D721Med (cell line): ENCODE measurements at places on chromosomes 1 and 21.

- DNase-seq = no peak
Measured at GRCh38 chr1:111733183-111733991, 5.8 kb downstream of the INKA2 start.

GRCh38 chr1:221809091-221810029 is 67.5 kb upstream of the DUSP10 start:
- no peak for DNase-seq

DNA sequence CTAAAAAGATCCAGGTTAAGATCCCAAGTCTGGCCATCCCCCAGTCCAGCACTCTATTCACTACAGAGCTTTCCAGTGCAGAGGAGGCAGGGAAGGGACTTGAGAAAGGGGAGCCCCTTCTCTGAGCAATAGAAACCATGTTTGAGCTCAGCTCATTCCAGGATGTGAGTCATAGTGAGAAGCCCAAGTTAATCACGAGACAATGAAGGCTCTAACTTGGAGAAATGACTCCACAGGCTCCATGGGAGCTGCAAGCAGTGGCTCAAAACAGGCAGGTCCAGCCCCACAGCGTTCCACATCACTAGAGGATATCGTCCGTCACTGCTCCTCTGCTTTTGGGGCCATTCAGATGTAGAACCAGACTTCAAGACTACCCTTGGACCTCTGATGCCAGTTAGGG is 59.1 kb downstream of the CAMK2N1 start:
- DNase-seq = no peak

DNA sequence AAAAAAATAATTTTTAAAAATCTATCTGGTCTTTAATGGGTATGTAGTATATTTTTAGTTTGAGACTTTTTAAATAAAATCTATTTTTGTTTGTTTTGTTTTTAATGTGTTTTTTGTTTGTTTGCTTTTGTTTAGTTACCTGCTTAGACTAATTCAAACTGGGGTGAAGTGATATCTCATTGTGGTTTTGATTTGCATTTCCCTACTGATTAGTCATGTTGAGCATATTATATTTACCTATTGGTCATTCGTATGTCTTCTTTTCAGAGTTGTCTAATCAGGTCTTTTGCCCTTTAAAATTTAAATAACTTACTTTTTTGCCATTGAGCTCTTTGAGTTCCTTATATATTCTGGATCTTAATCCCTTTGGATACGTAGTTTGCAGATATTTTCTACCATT is 20.3 kb downstream of the CD1B start:
- no peak for DNase-seq

- no peak for DNase-seq
Measured at GRCh38 chr1:211695135-211695816, 19.9 kb upstream of the NEK2 start.

DNA sequence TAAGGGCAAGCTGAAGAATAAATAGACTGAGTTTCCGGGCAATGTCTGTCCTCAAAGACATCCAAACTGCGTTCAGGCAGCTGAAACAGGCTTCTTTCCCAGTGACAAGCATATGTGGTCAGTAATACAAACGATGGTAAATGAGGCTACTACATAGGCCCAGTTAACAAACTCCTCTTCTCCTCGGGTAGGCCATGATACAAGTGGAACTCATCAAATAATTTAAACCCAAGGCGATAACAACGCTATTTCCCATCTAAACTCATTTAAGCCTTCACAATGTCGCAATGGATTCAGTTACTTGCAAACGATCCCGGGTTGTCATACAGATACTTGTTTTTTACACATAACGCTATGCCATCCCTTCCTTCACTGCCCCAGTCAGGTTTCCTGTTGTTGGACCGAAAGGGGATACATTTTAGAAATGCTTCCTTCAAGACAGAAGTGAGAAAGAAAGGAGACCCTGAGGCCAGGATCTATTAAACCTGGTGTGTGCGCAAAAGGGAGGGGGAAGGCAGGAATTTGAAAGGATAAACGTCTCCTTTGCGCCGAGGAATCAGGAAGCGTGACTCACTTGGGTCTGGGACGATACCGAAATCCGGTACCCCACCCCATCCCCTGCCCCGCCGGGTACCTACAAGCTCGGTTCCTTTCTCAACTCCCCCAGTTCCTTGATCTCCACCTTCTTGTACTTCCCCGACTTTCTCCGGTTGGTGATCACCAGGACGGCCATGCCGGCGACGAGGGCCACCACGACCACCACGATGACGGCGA is 1.3 kb downstream of the TACSTD2 start:
- DNase-seq = no peak

GRCh38 chr1:66339944-66340343 is 194.0 kb upstream of the SGIP1 start:
- no peak for DNase-seq

DNA sequence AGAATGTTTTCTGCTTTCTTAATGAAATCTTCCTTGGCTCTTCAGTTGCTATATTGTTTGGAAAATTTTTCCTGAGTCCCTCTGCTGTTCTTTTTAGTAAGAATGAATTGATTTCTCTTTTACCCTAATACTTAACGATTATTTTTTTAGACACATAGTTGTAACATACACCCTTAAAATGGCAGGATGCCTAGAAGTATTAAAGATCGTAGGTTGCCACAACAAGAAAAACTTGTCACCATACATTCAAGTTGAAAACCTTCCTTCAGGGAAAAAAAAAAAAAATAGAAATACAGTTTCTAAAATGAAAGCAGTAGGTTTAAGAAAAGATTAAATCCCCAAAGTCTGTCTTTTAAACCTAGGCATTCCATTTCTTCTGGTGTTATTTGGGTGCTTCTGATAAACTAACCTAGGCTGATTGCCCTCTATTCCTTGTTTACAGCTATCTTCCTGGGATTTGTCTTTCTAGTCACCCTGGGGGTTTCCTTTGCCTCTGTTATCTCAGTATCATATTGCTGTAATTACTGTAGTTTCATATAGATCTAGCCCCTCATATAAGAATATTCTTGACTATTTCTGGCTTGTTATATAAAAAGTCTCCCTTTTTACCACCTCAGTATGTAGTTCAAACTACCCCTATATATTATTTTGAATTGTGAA is 16.8 kb downstream of the SUCO start:
- no peak for DNase-seq

- peak; percentile 81 for DNase-seq
Measured at GRCh38 chr1:112722601-112723510, 7.7 kb upstream of the PPM1J start.

DNA sequence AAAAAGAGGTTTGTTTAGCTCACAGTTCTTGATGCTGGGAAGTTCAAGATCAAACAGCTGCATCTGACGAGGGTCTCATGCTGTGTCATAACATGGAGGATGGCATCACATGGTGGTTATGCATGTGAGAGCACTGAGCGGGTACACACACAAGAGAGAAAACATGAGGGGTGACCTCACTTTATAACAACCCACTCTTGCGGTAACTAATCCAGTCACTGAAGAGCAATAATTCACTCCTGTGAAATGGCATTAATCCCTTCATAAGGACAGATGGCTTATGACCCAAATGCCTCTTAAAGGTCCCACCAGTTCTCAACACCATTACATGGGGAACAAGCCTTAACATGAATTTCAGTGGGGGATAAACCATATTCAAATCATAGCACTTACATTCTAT is 23.2 kb upstream of the CHIT1 start:
- DNase-seq = no peak

GRCh38 chr1:165397944-165398343 is 41.4 kb upstream of the LMX1A start:
- DNase-seq = no peak

- no peak for DNase-seq
Measured at GRCh38 chr1:228125185-228125584, 14.9 kb upstream of the GUK1 start.

- no peak for DNase-seq
Measured at GRCh38 chr21:45818904-45819285, 162.7 kb upstream of the COL6A1 start.

DNA sequence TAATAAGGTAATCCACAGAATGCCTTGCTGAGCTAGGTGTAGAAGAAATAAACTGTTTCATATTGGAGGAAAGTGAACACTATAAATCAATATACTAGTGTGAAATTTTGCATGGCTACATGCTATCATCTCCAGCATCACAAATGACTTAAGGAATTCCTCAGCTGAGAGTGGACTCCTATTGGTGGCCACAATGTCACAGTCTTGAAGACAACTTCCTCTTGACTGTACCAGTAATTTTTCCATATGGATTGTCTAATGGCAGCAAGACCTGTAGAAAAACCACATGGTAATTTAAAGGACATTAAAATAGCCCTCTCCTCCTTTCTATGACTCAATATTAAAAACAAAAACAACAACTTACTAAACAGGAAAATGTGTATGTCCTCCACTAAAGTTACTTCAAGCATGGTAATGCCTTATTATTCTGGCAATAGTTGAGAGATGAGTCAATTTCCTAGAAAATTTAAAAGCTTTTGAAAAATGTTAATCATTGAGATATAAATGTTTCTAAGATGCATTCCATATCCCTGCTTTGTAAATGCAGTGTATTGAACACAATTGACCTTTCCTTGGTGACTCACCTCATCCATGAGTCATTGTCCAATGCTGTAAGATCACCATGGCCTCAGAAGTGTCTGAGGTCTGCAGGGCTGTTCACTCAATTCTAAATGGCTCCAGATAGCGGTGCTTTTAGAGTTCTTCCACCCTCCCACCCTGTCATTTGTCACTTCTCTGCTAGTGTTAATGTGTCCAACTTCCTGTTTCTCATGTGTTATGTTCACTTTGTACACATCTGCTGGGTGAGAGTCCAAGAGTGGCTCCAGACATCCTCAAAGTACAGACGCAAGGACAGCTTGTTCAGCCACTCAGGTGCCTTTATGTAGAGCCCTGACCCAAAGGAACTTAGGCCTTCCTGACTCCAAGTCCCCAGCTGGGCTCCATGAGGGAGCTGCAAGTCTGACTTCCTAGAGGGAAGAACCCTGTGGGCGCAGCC is 32.8 kb upstream of the DNASE2B start:
- DNase-seq = no peak

GRCh38 chr1:241331328-241332036 is 25.5 kb downstream of the RGS7 start:
- no peak for DNase-seq

- DNase-seq = no peak
Measured at GRCh38 chr1:231778009-231778719, 151.6 kb downstream of the DISC1 start.

- no peak for DNase-seq
Measured at GRCh38 chr1:200038325-200038980, 10.9 kb downstream of the NR5A2 start.

- DNase-seq = peak; percentile 19
Measured at GRCh38 chr21:39788383-39788782, 43.4 kb downstream of the IGSF5 start.

- DNase-seq = no peak
Measured at GRCh38 chr1:30382496-30382895, 340.9 kb downstream of the MATN1 start.

GRCh38 chr1:109398343-109399225 is 866 bp upstream of the SORT1 start:
- no peak for DNase-seq
